ENCODE measurements at places on chromosomes 12 and 14. TPM values are rescaled to one million over a fixed set of nuclear protein-coding genes. Genes with fewer than 3 reads are reported as not detected.

DNA sequence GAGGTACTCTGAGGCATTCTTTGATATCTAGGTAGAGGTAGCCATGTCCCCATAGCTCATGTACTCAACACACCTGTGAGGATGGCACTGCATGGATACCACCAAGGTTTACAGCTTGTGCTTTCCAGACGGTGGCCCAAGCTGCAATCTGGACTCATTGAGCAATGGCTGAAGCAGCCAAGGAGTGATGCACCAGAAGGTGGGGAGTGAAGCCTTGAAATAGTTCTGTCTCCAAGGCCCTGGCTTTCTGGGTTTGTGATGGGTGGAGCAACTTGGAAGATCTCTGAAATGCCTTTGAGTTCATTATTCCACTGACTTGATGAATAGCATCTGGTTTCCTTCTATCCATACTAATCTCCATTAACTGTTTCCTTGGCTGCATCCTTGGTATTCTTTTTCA, 290.0 kb upstream of the NOVA1 start:
- DNase-seq: no peak

DNA sequence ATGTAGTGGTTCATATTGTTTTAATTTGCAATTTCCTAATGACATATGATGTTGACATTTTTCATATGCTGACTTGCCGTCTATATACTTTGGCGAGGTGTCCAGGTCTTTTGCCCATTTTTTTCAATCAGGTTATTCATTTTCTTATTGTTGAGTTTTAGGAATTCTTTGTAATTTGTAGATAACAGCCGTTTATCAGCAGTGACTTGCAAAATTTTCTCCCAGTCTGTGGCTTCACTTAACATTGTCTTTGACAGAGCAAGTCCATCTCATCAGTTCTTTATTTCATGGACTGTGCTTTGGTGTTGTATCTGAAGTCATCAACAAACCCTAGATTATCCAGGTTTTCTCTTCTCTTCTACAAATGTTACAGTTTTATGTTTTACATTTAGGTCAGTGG, 12.6 kb upstream of the KLHDC2 start:
- DNase-seq: no peak

KLRC4 gene
- total RNA-seq: 2.1 TPM

DNA sequence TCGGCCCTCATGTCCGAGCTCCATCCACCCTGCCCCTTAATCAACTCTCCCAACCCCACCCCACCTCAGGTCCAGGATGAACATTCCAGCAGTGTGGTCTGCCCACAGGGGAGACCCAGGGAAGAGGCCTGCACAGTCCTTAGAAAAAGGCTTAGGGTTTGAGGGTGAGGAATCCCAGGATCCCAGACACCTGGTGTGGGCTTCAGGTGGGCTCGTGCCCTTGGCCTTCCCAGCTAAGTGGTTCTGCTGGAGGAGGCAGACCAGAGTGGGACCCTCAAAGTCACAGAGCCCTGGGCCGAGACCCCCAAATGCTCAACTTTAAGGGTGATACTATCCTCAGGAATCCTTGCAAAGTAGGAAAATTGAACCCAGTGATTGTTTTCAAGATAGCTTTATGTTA, 25.4 kb upstream of the PPP2R5C start:
- no peak for DNase-seq

DNA sequence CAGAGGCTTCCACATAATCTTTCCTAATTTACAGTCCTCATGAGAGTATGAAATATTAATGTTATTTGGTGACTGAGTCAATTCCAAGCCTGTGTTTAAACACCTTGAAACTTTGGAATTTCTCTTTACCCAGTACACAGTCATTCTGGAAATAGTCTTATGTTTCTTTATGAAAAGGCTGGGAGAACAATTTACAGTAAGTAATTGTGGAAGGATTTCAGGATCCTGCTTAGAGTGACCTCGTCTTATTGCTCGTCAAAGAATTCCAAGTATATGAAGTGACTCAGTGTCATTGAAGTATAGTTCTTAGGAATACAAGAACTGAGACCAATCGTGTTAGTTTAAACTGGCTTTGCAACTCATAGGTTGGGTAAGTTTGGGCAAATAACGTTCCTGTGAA, 634.2 kb downstream of the SLC16A7 start:
- no peak for DNase-seq

OTOGL gene
- not detected for total RNA-seq

RAPGEF3 gene
- 1.8 TPM for total RNA-seq

DNA sequence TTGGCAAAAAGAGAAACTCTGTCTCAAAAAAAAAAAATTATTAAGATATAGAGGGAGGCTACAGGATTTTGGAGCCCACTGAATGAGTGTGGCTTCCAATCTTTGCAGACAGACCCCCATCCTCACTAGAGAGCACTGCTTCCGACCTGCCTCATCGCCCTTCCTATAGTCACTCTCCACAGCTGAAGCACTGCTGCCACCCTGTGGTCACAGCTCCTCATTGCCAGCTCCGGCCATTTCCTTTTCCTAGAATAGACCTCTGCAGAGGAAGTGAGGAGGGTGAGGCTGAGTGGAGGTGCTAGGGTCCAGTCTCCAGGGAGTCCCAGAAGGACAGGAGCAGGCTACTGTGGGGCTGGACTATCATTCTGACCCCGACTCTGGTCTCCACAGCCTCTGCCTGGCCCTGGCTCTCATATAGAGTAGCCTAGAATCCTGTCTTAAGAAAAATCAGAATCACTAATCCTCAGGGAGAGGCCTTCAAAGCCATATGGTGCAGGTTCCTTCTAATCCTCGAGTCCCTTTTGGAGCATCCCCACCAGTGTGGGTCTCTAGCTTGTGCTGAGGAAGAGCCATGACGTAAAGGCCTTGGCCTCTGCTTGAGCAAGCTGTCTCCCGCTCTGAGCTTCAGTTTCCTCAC, 1.4 kb upstream of the NPFF start:
- DNase-seq: no peak

KRT3 gene
- total RNA-seq: not detected

SLC6A12 gene
- 0.64 TPM for total RNA-seq
